ENCODE measurements at places on chromosomes 5 and 9.

DNA sequence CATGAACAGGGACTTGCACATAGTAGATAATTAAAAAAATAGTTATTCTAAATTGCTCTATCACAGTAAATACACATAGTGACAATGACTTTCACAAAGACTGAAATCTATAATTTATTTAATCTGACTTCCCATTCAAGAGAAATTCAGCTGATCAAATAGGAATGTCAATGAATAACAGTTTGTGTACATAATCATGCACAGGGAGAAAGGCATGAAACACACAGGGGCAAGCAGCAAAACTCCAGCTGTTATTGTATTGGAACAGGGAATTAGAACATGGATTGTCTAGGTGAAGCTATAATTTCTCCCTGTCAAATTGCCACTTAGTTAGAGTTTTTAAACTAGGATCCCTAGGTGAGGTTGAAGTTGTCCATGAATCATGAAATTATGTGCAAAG is 99.9 kb downstream of the HCN1 start:
- no peak for DNase-seq

DNA sequence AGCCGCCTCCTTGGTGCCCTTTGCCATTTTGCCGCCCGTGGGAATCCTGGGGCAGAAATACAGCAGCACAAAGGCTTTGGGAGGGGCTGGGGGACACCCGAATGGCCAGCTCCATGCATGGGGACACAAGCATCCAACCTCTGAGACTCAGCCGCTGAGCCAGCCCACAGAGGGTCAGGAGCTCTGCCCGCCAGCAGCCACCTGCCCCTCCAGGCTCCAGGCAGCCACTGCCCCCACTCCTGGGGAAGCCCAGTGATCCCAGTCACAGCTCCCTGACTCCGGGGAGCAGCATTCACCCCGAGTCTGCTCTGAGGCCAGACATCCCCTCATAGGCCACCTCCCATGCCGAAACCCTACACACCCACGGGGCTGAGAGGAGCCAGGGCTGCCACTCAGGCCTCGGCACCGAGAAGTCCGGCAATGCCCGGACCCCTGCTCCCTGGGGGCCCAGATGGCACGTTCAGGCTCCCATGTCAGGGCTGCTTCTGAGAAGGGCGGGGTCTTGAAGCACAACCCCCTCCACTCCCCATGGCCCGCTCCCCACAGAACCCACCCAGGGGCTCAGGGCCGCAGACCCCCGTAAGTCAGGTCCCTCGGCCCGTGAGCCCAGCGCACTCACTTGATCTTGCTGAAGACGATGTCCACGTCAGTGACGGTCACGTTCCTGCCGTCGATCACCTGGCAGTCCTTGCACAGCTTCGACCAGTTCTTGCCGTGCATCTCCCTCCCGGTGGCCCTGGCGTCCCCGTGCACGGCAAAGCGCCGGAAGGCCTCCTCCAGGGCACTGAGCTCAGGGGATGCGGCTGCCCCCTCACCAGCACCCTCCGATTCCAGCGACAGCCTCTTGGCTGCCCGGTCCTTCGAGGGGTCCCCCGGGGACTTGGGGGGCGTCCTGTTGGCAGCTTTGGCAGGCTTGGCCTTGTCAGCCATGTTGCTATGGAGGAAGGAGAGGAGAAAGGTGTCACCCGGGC is 15.7 kb downstream of the TPPP start:
- no peak for DNase-seq

GRCh38 chr5:174910245-174910737 is 185.9 kb downstream of the MSX2 start:
- DNase-seq: no peak

GRCh38 chr9:15220658-15221318 is 86.2 kb downstream of the TTC39B start:
- no peak for DNase-seq

- DNase-seq: no peak
Observed at GRCh38 chr5:162824360-162824759, 613.0 kb upstream of the CCNG1 start.

GRCh38 chr5:132265336-132266030 is 8.0 kb downstream of the PDLIM4 start:
- no peak for DNase-seq

- DNase-seq: no peak
Observed at GRCh38 chr5:463301-463700, 20.3 kb downstream of the EXOC3 start.

- no peak for DNase-seq
Observed at GRCh38 chr9:71780953-71781352, 12.6 kb upstream of the CEMIP2 start.

DNA sequence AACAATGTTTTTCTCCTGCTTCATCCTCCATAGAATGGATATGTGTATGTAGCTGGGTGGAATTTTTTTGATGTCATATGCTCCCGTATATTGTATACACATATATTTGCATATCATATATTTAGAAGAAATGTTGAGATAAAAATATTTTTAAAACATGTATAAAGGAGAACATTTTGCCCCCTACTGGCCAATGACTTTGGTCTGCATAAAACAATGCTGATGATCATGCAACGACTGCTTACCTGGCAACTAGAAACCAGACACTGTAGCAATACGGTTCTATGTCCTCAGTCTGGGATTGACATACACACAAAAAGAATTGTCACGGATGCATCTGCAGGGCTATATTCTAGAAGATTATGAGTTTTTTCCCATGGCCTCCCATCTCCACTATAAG is 503.6 kb downstream of the ELAVL2 start:
- DNase-seq: no peak

DNA sequence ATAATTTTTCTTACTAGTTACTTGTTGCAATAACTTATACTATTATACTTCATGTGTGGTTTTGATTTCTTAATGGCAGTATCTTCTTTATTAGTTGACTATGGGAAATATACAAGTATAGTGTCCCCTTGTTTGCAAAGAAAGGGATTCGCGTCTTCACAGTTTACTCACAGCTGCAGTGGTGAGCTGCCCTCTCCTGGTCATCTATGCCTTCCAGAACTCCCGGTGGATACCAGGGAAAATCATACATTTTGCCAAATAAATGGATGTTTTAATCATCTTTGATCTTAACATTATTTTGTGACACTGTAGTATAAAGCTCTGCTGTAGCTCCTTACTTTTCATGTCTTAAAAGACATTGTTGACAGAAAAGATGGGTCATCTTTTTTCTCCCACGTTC is 142.0 kb downstream of the ZCCHC7 start:
- DNase-seq: no peak

DNA sequence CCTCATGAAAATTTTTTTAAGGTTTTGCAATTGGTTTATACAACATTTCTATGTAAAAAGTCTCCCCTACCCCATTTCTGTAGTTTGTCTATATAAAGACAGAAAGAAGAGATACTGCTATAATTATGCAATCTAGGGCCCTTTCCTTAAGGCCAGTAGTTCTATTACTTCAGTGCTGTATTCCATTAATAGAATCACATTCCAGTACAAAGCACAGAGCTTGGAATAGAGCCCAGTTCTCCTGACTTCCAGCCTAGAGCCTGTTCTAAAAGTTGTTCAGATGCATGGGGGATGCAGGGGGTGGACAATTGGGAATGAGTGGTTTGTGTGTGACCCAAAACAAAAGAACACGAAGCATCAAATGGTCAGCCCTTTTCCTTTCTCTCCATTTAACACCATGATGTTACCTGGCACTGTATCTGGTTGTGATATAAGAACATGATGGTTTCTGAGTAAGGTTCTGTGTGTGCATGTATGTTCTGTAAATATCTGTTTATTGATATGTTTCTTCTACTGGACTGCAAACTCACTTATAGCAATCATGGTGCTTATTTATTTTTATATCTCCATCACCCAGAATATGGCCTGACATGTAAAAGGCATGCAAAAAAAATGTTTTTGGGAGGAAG is 8.2 kb upstream of the GRAMD2B start:
- no peak for DNase-seq

GRCh38 chr5:124869426-124870033 is 123.1 kb upstream of the ZNF608 start:
- DNase-seq: no peak

DNA sequence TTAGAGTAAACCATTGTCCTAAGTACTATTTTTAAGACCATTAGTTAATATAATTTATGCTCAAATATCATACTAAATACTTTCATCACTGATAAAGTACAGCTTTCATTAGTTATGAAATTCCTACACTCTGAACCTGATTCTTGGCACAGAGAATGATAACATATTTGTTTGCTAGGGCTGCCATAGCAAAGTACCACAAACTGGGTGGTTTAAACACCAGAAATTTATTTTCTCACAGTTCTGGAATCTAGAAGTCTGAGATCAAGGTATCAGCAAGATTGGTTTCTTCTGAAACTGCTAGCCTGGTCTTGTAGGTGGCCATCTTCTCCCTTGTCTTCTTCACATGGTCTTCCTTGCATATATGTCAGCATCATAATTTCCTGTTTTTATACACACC is 608.4 kb downstream of the TLE1 start:
- DNase-seq: no peak
